ENCODE measurements at places on chromosomes 7 and 10. TPM values are rescaled to one million over a fixed set of nuclear protein-coding genes. Genes with fewer than 3 reads are reported as not detected.

Gene PAX4
- not detected for total RNA-seq

Gene SYT15B
- under 0.01 TPM for total RNA-seq

Gene GPR15LG
- not detected for total RNA-seq

Gene PTF1A
- total RNA-seq, result not detected

Gene CHRM2
- total RNA-seq, result 6.4 TPM

Gene TMEM254
- total RNA-seq, result 8.9 TPM

Gene EPHB4
- total RNA-seq, result 10.3 TPM

Gene ZNF853
- total RNA-seq, result 19.2 TPM

Gene AKR1C3
- total RNA-seq, result 3.4 TPM

Gene HSPA12A
- 38.8 TPM for total RNA-seq

Gene NKX1-2
- 0.25 TPM for total RNA-seq

Gene EVX1
- not detected for total RNA-seq

Gene VSIR
- total RNA-seq, result 5.4 TPM

Gene ERVW-1
- not detected for total RNA-seq

Gene MMD2
- 4.4 TPM for total RNA-seq

Gene SERPINE1
- 0.74 TPM for total RNA-seq

Gene LDB3
- total RNA-seq, result 0.25 TPM

Gene LIPJ
- total RNA-seq, result 0.74 TPM

Gene FAM25C
- not detected for total RNA-seq

Gene COL13A1
- 2.7 TPM for total RNA-seq

Gene PTCD1
- total RNA-seq, result 5.2 TPM

Gene SNCG
- 0.98 TPM for total RNA-seq

Gene CRHR2
- 0.98 TPM for total RNA-seq

Gene DRGX
- not detected for total RNA-seq

Gene SPDYE11
- total RNA-seq, result under 0.01 TPM

Gene SUFU
- total RNA-seq, result 7.1 TPM

Gene NOS3
- total RNA-seq, result 1.2 TPM

Gene CHCHD2
- 119 TPM for total RNA-seq

Gene UNC5B
- total RNA-seq, result 4.2 TPM

Gene GJC3
- total RNA-seq, result not detected

Gene IFIT3
- 4.4 TPM for total RNA-seq

Gene CEP41
- total RNA-seq, result 15.0 TPM

Gene PALD1
- 4.9 TPM for total RNA-seq

Gene TAS2R41
- total RNA-seq, result not detected

Gene STOX1
- total RNA-seq, result 6.4 TPM

Gene KLF14
- total RNA-seq, result not detected

Gene MKI67
- 4.2 TPM for total RNA-seq

Gene AQP1
- total RNA-seq, result 1.5 TPM

Gene ZNF804B
- total RNA-seq, result 4.7 TPM

Gene CFTR
- 0.25 TPM for total RNA-seq

Gene FGF8
- total RNA-seq, result not detected
